ENCODE measurements at places on chromosomes 12 and 14.

DNA sequence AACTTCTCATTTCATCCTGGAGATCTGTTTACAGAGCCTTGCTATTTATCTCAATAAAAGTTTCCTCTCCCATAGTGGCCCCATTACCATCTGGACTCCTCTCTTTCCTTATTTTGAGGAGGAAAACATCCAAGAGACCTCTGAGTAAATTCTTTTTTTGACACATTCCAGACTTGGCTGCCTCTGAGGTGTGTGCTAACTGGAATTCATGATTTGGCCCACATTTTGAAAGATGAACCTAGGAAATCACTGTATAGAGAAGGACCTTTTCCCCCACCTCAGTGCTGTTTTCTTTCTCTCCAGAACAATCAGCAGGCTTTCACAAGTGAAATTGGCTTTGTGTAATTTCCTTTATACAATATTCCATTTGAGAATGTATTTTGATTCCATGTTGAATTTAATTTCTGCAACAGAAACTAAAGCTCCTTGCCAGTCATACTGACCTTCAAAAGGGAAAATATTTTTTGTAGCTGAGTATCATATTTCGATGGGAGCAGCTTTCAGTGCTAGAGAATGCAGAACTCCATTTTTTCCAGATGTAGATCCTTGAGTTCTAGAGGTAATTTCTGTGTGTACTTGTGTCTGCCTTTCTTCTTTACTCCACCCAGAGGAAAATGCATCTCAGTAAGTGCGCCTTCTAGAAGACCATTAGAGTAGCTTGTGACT lies 244.9 kb upstream of the RGS6 start:
- no peak overlapping the region for H3K27ac ChIP-seq
- H3K27me3 ChIP-seq, result no peaks in the 10 kb centered on the region
- DNase-seq, result no peak
- peaks cover 14% of the 10 kb centered on the region for H3K36me3 ChIP-seq

DNA sequence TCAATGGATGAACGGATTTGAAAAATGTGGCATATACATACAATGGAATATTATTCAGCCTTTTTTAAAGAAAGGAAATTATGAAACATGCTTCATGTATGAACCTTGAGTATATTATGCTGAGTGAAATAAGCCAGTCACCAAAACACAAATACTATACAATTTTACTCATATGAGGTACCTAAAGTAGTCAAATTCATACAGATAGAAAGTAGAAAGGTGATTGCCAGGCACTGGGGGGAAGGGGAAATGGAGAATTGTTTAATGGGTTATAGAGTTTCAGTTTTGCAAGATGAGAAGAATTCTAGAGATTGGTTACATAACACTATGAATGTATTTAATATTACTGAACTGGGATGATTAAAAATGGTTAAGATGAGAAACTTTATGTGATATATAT lies 171.4 kb downstream of the TMTC3 start:
- H3K27ac ChIP-seq, result no peak overlapping the region
- no peaks in the 10 kb centered on the region for H3K36me3 ChIP-seq
- DNase-seq, result no peak
- no peak overlapping the region for H3K4me3 ChIP-seq

DNA sequence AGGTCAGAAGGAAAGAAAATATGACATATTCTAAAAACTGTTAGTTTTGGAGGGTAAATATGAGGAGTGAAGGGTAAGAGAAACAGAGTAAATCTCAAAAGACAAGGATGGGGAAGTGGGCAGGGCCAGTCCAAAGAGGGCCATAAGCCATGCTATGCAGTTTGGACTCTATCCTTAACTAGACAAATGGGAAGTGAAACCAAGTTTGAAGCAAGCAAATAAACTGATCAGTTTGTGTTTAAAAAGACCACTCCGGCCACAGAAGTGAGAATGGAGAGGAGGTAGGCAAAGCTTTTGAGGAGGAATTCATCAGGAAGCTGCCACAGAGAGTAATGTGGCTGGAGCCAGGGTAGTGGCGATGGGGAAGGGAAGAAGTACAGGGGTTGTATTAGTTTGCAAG lies 37.5 kb upstream of the DAAM1 start:
- no peak overlapping the region for H3K27ac ChIP-seq
- peaks cover 10% of the 10 kb centered on the region for H3K4me1 ChIP-seq
- no peaks in the 10 kb centered on the region for H3K27me3 ChIP-seq
- DNase-seq, result no peak
- H3K36me3 ChIP-seq, result no peaks in the 10 kb centered on the region
- H3K4me3 ChIP-seq, result no peak overlapping the region

DNA sequence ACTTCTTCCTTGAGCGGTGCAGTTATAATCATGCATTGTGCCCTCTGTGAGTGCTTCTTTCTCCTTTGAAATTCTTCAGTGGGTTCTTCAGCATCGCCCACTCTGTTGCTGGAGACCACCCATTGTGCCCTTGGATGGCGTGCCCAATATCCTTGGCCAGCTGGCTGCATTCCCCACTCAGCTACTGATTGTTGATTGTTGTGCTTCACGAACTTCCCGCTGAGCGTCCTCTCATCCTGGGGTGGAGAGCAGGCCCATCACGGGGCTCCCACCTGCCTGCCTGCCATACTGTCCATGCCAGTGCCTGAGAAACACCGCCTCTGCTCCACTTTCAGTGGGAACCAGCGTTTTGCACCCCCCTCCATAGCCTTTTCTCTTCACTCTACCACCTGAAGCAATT lies 8.6 kb upstream of the SSTR1 start:
- H3K27ac ChIP-seq, result no peak overlapping the region
- no peaks in the 10 kb centered on the region for H3K27me3 ChIP-seq
- no peak for DNase-seq
- H3K36me3 ChIP-seq, result no peaks in the 10 kb centered on the region

DNA sequence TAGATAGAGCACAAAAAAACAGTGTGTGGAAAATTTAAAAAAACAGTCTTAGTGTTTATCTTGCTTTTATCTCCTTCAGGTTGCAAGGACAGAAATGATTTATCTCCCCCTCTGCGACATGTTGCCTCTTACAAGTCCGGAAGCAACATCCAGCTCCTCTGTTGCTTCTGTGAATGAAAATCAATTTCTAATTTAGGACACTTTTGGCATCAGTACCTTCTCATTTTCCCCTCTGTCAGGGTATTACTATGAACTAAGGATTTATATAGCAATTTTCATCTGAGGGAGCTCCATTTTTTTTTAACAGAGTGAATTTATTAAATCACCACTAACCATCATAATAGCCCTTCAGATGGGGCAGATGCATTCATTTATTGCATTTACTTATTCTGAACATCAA lies 116.6 kb upstream of the PLXNC1 start:
- peak overlapping the region; percentile 12 for H3K4me3 ChIP-seq
- no peaks in the 10 kb centered on the region for H3K36me3 ChIP-seq
- no peaks in the 10 kb centered on the region for H3K27me3 ChIP-seq
- DNase-seq, result no peak
- peaks cover 41% of the 10 kb centered on the region for H3K4me1 ChIP-seq
- no peak overlapping the region for H3K27ac ChIP-seq

- H3K27me3 ChIP-seq, result no peaks in the 10 kb centered on the region
- DNase-seq, result no peak
- H3K27ac ChIP-seq, result no peak overlapping the region
- H3K4me3 ChIP-seq, result no peak overlapping the region
- peaks cover 14% of the 10 kb centered on the region for H3K4me1 ChIP-seq
Measured at GRCh38 chr12:67784831-67785230, 136.3 kb downstream of the DYRK2 start.

DNA sequence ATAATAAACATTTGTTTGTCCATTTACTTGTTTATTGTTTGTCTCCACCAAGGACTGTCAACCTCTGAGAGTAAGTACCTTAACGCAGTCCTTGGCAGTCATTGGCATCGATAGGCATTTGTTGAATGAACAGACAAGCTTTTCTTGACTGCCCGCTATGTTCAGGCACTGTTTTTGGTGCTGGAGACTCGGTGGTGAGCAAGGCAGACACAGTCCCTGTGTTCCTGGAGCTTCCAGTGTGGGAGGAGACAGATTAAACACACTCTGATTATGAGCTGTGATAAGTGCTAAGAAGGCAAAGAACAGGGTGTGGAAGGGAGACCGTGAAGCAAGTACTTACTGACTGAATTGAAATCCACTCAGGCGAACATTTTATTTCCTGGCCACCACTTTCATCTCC lies 1.2 kb downstream of the ATP6V0A2 start:
- no peaks in the 10 kb centered on the region for H3K27me3 ChIP-seq
- H3K36me3 ChIP-seq, result no peaks in the 10 kb centered on the region
- no peak for DNase-seq
- peak overlapping the region; percentile 87 for H3K4me3 ChIP-seq
- H3K4me1 ChIP-seq, result peaks cover 36% of the 10 kb centered on the region
- H3K27ac ChIP-seq, result peak overlapping the region; percentile 75

- DNase-seq, result peak; percentile 29
- H3K36me3 ChIP-seq, result peaks cover 28% of the 10 kb centered on the region
- peaks cover 16% of the 10 kb centered on the region for H3K4me1 ChIP-seq
- peak overlapping the region; percentile 92 for H3K4me3 ChIP-seq
Measured at GRCh38 chr12:92147491-92147890, 1.8 kb upstream of the BTG1 start.

DNA sequence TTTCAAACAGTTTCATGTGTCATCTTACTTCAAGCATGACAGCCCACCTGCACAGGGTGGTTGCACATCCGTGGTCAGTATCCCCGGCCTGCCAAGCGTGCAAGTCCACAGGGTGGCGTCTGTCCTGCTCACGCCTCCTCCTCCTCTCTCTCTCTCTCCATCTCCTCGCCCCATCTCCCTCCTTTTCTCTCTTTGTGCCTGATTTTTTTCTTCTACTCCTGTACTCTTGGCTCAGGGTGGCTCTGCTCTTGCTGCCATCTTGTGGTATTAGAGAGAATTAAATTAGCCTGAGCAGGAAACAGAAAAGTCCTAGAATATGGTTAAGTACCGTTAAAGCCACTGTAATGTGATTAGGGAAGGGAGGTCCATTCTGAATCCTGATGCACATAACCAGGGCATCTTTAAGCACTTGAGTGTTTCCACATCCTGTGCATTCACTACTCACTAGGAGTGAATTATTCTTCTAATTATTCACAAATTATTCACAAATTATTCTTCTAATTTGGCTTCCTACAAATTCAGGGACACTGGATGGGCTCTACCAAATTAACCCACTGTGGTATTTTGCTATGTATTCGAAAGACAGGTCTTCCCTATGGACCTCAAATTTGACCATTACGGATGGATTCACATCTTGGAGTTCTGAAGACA lies 25.5 kb upstream of the DTX1 start:
- no peaks in the 10 kb centered on the region for H3K27me3 ChIP-seq
- DNase-seq, result no peak
- no peaks in the 10 kb centered on the region for H3K4me1 ChIP-seq
- H3K27ac ChIP-seq, result no peak overlapping the region
- H3K4me3 ChIP-seq, result no peak overlapping the region
- no peaks in the 10 kb centered on the region for H3K36me3 ChIP-seq

DNA sequence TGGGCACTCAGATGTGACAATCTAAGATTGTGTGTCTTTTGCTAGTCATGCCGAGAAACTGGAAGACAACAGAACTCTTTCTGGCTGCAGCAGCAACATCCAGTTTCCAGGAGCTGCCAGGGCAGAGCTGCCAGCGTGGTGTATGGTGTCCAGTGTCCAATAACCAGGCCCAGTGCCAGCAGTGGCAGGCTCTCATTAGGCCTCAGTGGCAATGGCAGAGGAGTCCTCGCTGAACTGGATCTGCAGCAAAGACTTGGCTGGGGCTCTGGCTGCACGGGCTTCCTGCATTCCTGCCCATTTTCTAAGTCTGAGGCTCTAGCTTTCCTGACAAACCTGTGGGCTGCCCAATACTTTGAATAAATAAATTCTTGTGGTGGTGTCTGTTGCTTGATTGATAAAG lies 26.2 kb upstream of the PPM1A start:
- H3K4me1 ChIP-seq, result no peaks in the 10 kb centered on the region
- no peaks in the 10 kb centered on the region for H3K27me3 ChIP-seq
- no peaks in the 10 kb centered on the region for H3K36me3 ChIP-seq
- H3K27ac ChIP-seq, result no peak overlapping the region
- H3K4me3 ChIP-seq, result no peak overlapping the region

DNA sequence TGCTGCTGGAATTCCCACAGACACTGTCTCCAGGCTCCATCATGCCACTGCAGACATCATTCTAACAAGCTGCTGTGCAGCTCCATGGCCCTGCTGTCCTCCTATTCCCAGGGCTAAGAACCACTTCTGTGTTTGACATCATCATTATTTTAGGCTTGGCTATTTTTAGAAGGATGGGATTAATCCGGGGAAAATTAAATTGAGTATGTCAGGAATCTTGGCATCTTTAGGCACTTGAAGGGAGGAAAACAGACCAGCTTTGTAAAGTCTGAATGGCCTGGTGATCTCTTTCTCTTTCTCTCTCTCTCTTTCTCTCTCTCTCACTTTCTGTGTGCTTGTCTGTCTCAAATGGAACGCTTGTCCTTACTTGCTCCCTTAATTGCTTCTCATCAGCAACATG lies 568.3 kb upstream of the FLRT2 start:
- H3K4me1 ChIP-seq, result no peaks in the 10 kb centered on the region
- H3K27ac ChIP-seq, result no peak overlapping the region
- no peaks in the 10 kb centered on the region for H3K36me3 ChIP-seq
- no peak for DNase-seq
- H3K27me3 ChIP-seq, result no peaks in the 10 kb centered on the region
- H3K4me3 ChIP-seq, result no peak overlapping the region

DNA sequence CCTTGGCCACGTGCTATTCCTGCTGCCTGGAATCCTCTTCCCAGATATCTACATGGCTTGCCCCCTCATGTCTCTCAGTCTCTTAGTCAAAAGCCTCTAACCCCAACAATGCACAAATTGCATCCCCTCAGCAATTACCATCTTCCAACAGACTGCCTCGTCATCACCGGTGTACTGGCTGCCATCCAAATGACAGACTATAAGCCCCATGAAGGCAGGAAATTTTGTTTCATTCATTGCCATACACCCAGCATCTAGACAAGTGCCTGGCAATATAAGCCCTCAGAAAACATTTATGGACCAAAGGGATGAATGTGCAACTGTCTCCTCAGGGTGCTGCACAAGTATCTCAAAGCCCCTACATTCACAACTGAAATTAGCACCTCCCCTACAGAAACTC lies 5.8 kb downstream of the GLT8D2 start:
- H3K27me3 ChIP-seq, result no peaks in the 10 kb centered on the region
- H3K4me1 ChIP-seq, result no peaks in the 10 kb centered on the region
- no peak overlapping the region for H3K4me3 ChIP-seq
- H3K36me3 ChIP-seq, result no peaks in the 10 kb centered on the region
- DNase-seq, result no peak

GRCh38 chr14:46653031-46653755 lies 1.6 kb upstream of the RPL10L start:
- H3K4me3 ChIP-seq, result no peak overlapping the region
- H3K36me3 ChIP-seq, result no peaks in the 10 kb centered on the region
- DNase-seq, result no peak
- no peak overlapping the region for H3K27ac ChIP-seq
- no peaks in the 10 kb centered on the region for H3K4me1 ChIP-seq
- H3K27me3 ChIP-seq, result no peaks in the 10 kb centered on the region

GRCh38 chr12:130427381-130427887 lies 89.7 kb downstream of the PIWIL1 start:
- H3K4me3 ChIP-seq, result no peak overlapping the region
- no peak for DNase-seq
- no peaks in the 10 kb centered on the region for H3K4me1 ChIP-seq
- H3K36me3 ChIP-seq, result no peaks in the 10 kb centered on the region

GRCh38 chr12:53652366-53652765 lies 23.5 kb downstream of the ATP5MC2 start:
- H3K27me3 ChIP-seq, result no peaks in the 10 kb centered on the region
- H3K36me3 ChIP-seq, result no peaks in the 10 kb centered on the region
- H3K4me3 ChIP-seq, result no peak overlapping the region
- no peaks in the 10 kb centered on the region for H3K4me1 ChIP-seq
- DNase-seq, result no peak
- H3K27ac ChIP-seq, result no peak overlapping the region
